Cerebellum (tissue), 4 donors: ENCODE measurements at places on chromosomes 6 and 20. TPM values are rescaled to one million over a fixed set of nuclear protein-coding genes. Genes with fewer than 3 reads are reported as not detected.

Gene SNAI1
- 0.27 TPM for total RNA-seq

Gene CYP39A1
- 8.5 TPM for total RNA-seq

Gene ROS1
- total RNA-seq = not detected

Gene PLCB4
- total RNA-seq = 36.4 TPM

Gene NNAT
- total RNA-seq = 629 TPM

Gene DPPA5
- not detected for total RNA-seq

Gene KCNK15
- total RNA-seq = 0.27 TPM

Gene SMOC2
- 1.9 TPM for total RNA-seq
